Hematopoietic multipotent progenitor cell treated with erythropoietin and hydrocortisone succinate and interleukin-3 and kit ligand, for 15 days (in vitro differentiated cells): ENCODE measurements at places on chromosomes 6 and 20.

GRCh38 chr6:11447265-11447664, 90.3 kb upstream of the TMEM170B start:
- DNase-seq: no peak

DNA sequence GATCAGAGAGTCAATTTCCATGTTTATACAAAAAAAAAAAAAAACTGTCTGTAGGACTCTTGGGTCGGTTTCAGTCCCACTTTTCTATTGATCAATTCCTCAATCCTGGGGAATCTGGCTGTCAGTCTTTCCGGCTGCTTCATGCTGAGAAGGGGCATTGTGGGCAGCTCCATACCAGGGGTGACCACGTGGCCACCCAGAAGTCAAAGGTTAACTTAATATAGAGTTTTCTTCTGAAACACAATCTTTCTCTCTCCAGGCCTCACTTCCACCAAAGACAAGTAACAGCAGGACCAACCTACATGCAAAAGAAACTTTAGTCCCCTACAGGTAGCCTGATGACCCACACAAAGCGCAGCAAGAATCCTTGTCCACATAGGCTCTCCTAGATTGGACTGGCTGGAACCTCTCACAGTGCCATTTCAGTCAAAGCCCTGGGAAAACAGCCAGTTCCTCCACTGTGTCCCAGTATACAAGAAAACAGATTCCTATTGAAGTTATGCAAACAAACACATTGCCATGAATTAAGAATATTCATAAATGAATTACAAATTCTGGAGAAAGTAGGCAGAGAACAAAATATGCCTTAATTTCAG, 18.5 kb upstream of the SERPINB9 start:
- no peak for DNase-seq

DNA sequence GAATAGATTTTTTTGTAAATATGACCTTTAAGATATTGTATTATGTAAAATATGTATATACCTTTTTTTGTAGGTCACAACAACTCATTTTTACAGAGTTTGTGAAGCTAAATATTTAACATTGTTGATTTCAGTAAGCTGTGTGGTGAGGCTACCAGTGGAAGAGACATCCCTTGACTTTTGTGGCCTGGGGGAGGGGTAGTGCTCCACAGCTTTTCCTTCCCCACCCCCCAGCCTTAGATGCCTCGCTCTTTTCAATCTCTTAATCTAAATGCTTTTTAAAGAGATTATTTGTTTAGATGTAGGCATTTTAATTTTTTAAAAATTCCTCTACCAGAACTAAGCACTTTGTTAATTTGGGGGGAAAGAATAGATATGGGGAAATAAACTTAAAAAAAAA, 130.9 kb downstream of the SULF2 start:
- DNase-seq: no peak

DNA sequence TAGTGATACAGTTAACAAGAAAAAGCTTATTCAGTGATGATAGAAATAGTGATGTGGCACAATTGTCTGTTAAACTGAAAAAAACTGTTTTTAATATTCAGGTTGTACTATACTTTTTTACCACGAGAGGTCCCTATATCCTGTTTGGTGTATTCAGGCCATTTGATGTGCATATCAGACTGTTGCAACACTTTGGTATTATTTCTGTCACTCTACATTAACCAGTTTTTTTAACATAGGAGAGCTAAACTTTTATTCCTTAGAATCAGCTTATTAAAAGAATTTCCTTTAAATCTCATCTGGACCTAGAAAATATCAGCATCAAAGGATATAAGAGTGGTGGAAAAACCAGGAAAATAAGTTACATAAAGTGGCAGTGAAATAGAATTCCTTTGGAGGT, 36.8 kb downstream of the TSPYL4 start:
- peak; percentile 53 for DNase-seq

DNA sequence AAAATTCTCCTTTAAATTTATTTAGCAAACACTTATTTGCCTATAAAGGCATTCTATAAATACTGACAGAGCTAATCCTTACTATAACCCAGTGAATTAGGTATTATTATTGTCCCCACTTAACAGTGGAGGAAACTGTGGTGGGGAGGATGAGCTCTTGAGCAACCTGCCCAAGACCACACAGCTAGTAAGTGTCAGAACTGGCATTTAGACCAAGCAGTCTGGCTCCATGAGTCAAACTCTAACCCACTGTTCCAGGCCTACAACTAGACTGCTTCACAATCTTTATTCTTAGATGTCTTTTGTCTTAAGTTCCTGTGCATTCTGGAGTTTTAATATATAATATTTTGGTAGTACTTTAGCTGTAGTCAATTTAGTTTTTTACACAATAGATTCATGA, 530.8 kb downstream of the BCKDHB start:
- DNase-seq: no peak

- no peak for DNase-seq
These were observed 168.4 kb downstream of the EDN1 start for GRCh38 chr6:12458558-12458957.

- no peak for DNase-seq
These were observed 18.7 kb downstream of the ERGIC3 start for GRCh38 chr20:35560541-35560940.

GRCh38 chr20:49603209-49603627, 35.3 kb upstream of the PTGIS start:
- DNase-seq: no peak
